Astrocyte (in vitro differentiated cells and primary cell): ENCODE measurements at places on chromosomes 5 and 9.

DNA sequence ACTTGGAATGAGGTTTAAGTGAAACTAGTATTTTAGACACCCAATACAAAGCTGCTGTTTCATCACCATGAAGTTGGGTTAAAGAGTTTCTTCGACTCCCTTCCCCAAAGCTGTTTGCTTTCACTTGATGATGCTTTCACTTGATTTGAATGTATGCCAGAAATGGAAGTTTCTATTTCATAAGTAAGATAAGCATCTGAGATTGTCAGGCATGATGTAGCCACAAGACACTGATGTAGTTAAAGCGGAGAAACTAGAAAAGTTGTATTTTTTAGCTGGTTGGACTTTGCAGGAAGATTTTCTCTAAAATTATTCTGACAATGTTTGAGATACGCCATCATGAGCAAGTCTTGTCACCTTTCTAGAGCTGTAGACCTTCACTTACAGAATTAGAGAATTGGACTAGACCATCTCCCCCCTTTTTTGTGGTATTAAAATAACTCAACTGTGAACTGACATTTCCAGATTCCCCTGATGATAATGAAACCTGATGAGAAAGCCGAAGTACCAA is 20.0 kb downstream of the MOCS2 start:
- no peak for DNase-seq

DNA sequence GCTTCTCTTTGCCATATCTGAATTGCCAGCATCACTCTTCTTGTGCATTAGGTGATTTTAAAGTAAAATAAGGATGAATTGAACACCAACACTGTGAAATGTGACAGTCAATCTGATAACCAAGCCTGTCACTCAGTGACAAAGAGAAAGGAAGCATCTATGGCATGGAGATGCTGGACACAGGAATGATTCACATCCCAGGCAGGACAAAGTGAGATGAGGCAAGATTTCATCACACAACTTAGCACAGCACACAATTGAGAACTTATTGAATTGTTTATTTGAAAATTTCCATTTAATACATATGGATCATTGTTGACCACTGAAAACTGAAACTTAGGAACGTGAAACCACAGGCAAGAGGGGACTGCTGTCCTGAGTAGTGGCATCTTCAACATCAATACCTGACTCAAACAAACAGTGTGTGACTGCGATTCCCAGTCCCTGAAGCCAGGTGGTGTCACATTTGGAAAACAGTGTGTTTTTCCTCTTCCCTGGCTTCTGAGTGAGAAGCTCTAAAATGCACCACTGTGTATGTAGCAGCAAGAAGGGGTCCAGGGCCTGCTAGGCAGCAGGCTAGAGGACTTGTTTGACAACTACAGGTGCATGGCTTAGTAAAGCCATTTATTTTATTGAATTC is 10.7 kb downstream of the GAPT start:
- DNase-seq: no peak

DNA sequence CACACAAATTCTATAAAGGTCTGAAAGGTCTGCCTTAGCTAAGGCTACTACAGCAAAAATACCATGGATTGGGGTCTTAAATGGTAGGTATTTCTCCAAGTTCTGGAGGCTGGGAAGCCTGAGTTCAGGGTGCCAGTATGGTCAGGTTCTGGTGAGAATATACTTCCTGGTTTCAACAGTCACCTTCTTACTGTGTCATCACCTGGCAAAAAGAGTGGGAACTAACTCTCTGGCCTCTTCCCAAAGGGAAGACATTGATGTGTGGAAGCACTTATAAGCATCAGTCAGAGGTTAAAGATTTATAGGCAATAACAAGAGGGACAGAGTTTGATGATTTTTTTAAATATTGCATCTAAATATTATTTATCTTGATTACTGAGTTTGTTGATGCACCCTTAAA is 53.0 kb downstream of the ZNF622 start:
- no peak for DNase-seq

DNA sequence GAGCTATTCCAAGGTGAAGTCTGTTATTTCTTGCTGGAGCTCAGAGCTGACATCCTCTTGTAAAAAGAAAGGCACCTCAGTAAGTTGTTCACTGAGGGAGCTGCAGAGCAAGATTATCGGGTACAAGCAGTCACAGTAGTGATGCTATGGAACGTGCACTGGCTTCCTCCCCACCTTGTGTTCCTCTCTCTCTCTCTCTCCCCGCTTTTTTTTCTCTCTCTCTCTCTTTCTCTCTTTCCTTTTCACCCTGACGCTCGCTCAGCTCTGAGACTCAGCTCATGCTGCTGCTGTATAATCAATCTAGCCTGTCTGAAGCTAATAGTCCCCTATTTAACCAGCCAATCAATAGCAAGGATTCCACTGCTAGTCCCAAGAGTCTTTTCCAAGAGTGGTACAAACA is 587.6 kb upstream of the CDH18 start:
- no peak for DNase-seq

DNA sequence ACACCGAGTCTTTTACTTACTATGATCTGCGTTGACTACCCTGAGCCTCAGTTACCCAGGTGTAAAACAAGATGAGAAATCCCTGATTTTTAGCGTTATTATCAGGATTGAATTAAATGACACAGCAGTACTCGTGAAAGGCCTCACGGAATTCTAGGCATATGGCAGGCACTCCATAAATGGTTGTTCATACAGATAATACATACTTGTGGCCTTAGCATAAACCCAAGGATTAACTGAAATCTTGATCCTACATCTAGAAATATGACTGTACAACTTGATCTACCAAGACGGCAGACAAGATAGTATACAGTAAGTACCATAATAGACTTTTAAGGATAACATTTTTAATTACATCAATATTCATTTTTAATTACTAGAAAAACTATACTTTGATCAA is 409.8 kb downstream of the BNC2 start:
- no peak for DNase-seq

DNA sequence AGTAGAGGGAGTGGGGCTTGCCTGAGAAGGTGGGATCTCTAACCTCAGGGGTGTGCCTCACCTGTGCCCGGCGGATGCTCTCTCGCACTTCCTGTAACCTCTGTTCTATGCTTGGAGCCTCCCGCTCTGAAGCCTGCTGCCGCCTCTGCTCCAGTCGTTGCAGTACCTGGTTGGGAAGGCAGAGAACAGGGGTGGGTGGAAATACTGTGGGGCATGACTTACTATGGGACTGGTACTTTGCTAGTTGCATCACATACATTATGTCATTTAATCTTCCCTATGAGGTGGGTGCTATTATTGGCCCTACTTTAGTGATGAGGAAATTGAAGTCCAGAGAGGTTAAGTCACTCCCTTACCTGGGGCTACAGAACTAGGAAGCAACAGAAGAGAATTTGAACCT is 5.2 kb downstream of the FCHSD1 start:
- no peak for DNase-seq

- DNase-seq: no peak
Measured at GRCh38 chr5:33372721-33373472, 67.9 kb upstream of the TARS1 start.

GRCh38 chr5:93603078-93603792 is 20.2 kb downstream of the NR2F1 start:
- no peak for DNase-seq

GRCh38 chr9:70607926-70608325 is 193.5 kb upstream of the KLF9 start:
- no peak for DNase-seq

DNA sequence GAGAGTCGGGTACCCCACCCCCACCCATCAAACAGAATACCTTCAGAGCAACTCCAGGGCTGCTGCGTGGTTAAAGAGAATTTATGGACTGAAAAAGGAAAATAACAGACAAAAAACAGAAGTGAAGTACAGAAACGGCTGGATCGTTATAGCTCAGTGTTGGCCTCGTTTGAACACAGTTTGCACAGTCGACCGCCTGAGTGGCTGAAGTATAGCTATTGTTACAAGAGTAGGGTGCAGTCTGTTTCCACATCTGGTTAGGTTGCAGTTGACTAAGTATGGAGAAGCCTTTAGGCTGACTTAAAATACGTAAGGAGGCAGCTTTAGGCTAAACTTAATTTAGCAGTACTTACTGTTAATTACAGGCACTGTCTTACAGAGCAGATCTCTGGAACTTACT is 121.2 kb downstream of the GCNT1 start:
- DNase-seq: no peak

DNA sequence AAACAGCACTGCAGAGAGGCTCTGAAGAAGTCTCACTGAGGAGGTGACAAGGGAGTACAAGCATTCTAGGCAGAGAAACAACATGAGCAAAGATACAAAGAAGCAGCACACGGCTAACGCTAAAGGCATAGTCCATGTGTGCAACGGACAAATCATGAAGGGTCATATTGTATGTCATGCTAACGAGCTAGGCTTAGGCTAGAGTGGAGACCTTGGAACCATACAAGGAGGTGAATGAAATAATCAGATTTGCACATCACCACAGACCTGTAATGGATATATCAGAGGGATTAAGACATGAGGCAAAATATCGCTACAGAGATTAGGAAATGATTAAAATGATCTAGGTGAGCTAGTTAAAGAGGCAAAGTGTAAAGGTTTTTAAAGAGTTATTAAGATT is 145.6 kb downstream of the NFIB start:
- DNase-seq: no peak

DNA sequence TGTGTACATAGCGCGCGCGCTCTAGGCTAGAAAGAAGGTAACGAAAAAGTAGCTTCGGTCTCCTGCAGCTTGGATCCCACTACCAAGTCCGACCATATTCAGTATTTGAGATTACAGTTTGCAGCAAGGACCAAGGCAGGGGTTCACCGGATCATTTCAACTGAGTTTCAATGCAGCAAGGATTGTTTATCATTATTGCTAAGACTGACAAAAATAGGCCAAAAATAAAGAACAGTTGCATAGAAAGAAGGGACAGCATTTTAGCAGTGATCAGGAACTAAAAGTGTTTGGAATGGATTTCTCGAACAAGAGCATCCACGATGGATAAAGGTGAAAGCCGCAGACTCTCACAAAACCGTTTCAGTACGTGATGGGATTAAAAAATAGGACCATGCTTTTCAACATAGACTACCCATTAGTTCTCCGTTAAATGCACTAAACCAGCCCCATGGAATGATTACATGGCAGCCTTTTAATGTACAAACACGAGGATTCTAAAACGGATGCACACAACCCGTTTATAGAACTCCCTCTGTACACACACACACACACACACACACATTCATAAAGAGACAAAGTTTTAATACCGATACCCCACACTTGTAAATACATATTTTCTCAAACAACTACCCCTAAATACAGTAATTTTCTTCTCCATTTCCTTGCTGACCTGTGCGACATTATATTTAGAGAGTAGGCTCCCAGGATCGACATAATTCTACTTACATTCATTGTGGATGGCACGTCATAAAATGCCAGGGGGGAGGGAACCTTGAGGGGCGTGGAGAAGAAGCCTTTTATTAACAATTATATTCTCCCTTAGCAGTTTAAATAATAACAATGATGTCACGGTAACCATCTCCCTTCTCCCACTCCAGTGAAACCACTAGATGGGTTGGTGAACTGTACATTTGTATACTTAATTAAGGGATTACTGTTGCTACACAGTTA is 197.1 kb downstream of the MEF2C start:
- no peak for DNase-seq

DNA sequence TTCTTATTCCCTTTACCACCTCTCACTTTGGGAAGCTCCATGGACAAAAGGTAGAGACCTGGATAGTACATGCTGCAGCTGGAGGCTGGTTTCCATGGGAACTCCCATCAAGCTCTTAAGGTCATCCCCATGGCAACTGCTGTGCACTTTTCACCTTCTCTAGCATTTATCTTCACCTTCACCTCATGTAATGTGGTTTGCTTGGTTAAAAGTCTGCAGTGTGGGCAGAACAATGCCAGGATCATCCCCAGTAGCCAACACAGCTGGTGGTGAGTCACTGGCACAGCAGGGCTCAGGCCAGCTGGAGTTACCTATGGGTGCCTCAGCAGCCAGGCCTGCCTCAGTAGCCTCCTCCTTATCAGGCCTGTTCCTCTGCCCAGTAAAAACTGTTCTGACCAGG is 210.5 kb downstream of the GRIA1 start:
- DNase-seq: no peak

DNA sequence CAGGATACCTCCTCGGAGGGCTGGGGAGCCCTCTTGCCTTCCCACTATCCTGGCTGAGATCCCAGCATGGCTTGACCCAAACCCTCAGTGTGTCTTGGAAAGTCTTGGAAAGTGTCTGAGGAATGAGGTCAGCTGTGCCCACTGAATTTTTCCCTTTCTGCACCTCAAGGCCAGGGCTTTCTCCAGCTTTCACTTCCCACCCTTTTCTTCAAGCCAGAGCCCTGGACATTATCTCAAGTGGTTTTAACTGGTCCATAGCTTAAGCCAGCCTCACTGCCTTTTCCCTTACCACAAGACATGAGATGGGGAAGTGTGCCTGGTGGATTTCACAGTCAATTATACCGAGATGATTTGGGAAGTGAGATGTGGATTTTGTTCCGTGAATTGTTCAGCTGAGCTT is 35.7 kb upstream of the LHX2 start:
- no peak for DNase-seq

DNA sequence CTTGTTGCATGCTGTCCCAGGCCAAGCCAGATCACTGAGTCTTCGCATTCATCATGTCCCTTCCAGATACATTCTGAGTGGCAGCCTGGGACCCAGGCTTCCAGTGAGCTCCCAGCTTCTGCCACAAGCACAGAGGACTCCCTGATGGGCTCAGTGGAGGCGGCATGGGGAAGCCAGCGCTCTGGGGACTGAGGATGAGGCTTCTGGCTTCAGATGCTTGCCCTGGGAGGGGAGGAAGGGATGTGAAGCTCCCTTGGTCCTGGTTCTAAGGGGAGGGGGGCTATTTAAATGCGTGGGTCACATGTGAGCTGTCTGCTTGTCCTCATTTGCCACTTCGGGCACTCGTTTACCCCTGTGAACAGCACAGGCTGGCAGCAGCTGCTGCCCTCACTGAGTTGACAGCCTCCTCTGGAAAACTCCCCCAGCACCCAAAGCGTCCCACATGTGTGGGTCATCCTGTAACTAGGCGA is 174.0 kb downstream of the NR3C1 start:
- DNase-seq: no peak

DNA sequence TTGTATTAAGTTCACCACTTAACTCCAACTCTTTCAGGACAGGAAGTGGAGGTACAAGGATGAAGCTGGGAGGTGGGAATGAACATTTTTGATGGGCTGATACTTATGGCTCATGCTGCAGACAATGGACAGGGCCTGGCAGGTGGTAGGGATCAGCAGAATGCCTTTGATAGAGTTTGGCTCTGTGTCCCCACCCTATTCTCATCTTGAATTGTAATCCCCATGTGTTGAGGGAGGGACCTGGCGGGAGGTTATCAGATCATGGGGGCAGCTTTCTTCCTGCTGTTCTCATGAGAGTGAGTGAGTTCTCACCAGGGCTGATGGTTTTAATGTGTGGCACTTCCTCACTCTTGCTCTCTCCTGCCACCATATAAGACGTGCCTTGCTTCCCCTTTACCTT is 87.3 kb upstream of the PRLR start:
- DNase-seq: no peak
